Fibroblast of lung (primary cell): ENCODE measurements at places on chromosomes 13 and 19. TPM values are rescaled to one million over a fixed set of nuclear protein-coding genes. Genes with fewer than 3 reads are reported as not detected.

DNA sequence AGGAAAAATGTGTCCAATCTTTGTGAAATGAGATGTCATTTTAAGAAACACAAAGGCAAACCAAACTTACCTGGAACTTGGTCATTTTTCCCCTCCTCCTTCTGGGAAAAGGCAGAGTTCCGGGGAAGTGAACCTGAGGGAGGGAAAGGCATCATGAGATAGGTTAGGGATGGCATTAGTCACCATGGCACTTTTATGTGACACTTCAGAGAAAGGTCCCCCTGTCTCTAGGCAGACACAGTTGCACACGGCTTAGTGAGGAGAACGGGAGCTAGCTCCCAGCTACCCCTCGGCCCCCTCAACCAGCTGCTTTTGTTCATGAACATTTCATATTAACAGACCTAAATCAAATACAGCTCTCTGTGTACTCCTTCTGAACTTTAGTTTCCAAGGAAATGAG is 1.5 kb downstream of the ZNF235 start:
- no peak for DNase-seq

GRCh38 chr19:48481846-48482639 is 12.9 kb downstream of the CYTH2 start:
- DNase-seq, result no peak

SLC25A30 gene
- total RNA-seq, result 16.2 and 27.6 TPM in 2 replicates

DNA sequence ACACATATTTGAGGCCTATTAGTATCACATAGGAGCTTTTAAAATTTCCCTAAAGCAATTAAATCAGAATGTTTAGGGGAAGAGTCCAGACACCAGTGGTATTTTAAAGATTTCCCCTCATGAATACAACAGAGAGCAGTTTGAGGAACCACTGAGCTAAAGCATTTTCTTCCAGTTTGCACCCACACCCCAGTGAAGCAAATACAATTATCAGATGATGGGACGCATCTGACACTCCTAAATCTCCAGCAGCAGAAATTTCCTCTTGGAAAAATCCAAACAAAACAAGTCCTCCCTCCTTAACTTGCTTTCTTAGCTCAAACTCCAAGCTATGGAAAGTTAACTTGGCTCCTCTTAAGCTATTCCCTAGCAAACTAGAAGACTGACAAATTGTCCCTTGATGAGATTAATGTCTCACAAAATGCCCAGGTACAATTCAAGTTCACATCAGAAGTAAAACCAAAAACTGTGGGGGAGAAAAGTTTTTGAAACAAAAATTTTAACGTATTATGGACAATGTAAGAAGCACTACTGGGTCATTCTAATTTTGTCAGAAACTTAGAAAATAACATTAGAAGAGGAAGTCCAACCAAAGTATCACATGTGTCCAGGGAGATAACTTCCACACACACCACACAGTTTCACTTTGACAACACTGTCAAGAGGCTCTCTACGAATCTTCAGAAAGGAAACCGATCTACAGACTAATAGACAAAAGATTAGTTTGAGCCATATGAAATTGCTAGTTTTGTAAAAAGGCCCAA is 74.1 kb downstream of the ABCC4 start:
- DNase-seq, result no peak

ZNF682 gene
- 1.3 and 2.5 TPM in 2 replicates for total RNA-seq

ATP12A gene
- not detected in 2 replicates for total RNA-seq

DNA sequence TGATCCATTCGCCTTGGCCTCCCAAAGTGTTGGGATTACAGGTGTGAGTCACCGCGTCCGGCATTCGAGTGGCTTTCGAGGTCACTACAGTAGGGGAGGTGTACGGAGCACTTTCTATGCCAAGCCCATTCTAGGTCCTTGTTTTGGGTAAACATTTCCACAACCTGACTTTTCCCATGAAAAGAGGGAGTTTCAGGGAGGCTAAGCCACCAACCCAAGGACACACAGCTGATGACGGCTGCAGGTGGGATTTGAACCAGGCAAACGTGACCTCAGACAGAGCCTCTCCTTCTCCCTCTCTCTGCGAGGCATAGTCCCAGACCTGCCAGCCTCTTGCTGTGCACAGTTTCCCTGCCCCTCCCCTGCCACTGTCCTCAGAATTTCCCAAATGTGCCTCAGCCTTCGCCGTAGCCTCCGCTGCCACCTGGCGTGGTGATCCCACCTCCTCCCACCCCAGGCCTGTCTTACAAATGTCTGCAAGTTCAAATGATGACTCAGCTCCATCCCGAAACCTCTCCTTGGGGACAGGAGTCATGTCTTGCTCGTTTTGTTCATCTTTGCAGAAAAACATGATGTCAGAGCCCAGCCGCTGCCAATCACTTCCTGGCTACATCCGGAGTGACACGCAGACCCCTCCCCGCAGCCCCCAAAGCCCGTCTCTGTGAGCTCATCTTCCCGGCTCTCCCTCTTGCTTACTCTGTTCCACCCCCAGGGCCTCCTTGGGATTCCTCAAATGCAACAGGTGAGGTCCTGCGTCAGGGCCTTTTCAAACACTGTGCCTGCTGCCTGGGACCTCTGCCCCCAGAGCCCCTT is 6.6 kb upstream of the GADD45B start:
- peak; percentile 87 for DNase-seq
